Tibial nerve (tissue), 4 donors: ENCODE measurements at places on chromosomes 3 and 15.

- no peak for DNase-seq
These were observed 547.6 kb downstream of the FOXP1 start for GRCh38 chr3:71035886-71036285.

GRCh38 chr15:101137312-101137940, 114.4 kb downstream of the CHSY1 start:
- no peak for DNase-seq

DNA sequence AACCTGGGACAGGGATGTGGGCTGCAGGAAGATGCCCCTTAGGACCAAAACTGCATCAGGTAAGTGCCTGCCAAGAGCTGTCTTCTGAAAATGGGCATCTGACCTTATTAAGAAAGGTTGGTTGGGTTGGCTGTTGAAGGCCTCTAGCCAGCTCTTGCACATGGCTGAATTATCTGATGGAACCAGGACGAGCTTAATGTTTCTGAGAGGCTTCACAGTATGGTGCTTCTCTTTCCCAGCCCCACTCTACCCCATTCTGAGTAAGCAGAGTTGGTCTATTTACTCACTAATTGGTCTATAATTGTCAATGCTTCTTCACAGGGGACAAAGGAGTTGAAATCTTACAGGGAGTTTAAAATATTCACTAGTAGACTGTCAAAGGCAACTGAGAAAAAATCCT, 48.4 kb downstream of the DTWD1 start:
- DNase-seq: no peak

- no peak for DNase-seq
These were observed 121.6 kb upstream of the GRM7 start for GRCh38 chr3:6739288-6739687.

DNA sequence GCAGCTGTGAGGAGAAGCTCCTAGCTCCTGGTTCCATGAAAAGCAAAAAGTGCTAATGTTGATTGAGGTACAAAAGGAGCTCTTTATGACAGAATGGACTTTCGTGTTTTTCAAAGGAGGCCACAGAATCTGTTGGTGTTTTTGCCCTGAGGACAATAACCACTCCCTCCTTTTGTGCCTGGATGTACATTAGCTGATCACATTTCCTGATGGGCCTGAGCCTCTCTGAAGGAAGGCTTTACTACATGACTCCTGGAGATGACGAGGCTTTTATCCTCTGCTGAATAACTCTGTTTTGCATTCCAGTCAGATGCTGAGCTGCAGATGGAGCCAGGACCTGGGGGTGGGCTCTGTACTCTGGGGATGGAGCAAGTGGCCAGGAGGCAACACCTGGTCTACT, 301.9 kb downstream of the CACNA2D3 start:
- DNase-seq: no peak

- no peak for DNase-seq
These were observed 88.9 kb downstream of the TBC1D2B start for GRCh38 chr15:77988347-77989295.

DNA sequence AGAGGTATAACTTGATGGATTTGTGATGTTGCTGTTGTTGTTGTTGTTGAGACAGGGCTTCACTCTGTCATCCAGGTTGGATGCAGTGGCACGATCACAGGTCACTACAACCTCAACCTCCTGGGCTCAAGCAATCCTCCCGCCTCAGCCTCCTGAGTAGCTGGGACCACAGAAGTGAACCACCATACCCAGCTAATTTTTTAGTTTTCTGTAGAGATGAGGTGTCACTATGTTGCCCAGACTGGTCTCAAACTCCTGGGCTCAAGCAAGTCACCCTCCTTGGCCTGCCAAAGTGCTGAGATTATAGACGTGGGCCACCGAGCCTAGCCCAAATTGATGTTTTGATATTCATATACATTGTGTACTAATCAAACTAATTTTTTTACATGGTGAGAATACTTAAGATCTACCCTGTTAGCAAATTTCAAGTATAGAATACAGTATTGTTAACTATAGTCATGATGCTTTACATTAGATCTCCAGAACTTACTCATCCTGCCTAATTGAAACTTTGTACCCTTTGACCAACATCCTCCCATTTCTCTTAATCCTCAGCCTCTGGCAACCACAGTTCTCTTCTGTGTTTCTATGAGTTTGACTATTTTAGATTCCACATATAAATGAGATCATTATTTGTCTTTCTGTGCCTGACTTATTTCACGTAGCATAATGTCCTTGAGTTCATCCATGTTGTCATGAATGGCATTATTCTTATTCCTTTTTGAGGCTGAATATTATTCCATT, 23.2 kb downstream of the LMCD1 start:
- no peak for DNase-seq

- no peak for DNase-seq
These were observed 78.1 kb downstream of the MRPL46 start for GRCh38 chr15:88389120-88389519.

DNA sequence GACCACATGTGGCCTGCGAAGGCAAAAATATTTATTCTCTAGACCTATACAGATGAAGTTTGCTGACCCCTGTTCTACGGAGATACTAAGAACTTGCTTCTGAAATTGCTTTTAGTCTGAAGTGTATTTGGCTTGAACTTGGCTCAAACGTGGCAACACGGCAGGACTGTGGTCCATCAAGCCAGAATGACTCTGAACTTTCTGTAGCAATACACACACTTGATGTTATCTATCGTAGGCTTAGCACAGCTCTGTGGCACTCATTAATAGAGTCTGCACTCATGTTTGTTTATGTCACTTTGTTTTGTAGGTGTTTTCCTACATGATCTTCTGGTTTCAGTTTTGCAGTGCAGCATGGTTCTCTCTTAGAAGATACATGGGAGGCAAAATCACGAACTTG, 298.1 kb downstream of the ADAMTS17 start:
- DNase-seq: no peak

DNA sequence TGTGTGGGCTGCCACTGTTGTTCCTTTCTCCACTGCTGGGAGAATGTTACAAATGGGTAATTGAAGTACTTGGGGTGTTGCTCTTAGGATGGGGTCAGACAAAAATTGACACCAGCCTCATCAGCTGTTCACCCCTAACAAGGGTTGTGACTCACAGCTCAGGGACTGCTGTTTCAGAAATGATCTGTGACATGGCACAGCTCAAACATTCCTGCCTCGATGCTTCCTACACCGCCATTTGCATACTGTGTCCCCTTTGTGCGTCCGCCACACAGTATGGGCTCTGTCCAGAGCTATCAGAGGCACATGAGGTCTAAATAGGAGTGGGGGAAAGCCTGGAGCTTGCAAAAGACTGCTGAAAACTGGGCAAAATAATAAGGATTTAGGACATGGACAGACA, 43.9 kb downstream of the CCNL1 start:
- DNase-seq: no peak

DNA sequence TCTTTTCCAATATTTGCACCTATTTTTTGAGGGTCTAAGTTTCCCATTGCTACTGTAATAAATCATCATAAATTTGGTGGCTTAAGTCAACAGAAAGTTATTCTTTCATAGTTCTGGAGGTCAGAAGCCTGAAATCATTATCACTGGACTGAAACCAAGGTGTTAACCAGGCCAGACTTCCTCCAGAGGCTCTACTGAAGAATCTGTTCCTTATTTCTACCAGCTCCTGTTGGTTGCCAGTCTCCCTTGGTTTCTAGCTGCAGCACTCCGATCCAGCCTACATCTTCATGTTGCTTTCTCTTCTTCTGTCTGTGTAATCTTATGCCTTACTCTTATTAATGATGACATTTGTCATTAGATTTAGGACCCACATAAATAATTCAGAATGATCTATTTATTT, 22.0 kb upstream of the ARPP21 start:
- no peak for DNase-seq

DNA sequence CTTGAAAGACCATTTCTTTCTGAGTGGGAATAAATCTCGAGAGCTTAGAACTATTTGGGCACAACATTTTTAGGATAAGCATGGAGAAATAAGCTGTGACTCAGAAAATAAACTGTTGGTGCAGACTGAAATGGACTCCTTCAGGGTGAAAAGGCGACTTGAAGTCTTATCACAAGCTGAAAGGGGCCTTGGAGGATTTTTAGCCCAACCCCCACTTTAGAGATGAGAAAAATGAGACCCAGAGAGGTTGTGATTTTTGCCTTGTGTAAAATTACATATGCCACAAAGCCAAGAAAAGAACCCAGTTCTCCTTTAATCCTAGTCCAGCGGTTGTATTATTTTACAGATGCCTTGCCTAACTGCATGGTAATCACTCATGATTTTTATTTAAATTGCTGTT, 1.5 kb downstream of the ATP1B3 start:
- no peak for DNase-seq

- DNase-seq: no peak
These were observed 115.6 kb downstream of the ADAMTSL3 start for GRCh38 chr15:83769411-83769999.

GRCh38 chr3:14042680-14043079, 82.0 kb downstream of the CHCHD4 start:
- no peak for DNase-seq

DNA sequence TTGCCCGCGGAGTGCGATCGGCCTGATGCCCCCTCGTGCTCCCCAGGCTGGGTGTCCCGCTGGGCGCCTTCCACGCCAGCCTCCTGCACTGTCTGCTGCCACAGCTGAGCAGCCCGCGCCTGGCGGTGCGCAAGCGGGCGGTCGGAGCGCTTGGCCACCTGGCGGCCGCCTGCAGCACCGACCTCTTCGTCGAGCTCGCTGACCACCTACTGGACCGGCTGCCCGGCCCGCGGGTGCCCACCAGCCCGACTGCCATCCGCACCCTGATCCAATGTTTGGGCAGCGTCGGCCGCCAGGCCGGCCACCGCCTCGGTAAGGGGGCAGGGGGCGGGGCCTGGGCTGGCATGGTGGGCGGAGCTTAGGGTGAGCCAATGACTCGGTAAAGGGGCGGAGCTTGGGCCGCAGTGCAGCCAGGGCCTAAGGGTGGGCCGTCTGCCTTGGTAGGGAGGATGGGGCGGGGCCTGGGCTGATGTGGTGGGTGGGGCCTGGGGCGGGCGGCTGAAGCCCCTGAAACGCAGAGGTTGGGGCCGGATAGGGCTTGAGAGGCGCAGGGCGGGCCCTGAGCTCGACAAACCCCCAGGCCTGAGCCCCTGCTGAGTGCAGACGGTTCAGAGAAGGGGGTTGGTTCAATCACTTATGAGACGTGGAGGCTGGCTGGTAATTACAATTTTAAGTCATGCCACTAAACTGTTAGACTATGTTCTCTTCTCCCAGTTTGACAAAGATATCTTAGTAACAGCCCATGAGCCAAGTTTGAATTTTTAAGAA, 13.7 kb downstream of the CAND2 start:
- peak; percentile 99 for DNase-seq

GRCh38 chr3:37179144-37179967, 5.0 kb upstream of the LRRFIP2 start:
- no peak for DNase-seq

- DNase-seq: no peak
These were observed 5.0 kb downstream of the IFRD2 start for GRCh38 chr3:50287262-50287661.

DNA sequence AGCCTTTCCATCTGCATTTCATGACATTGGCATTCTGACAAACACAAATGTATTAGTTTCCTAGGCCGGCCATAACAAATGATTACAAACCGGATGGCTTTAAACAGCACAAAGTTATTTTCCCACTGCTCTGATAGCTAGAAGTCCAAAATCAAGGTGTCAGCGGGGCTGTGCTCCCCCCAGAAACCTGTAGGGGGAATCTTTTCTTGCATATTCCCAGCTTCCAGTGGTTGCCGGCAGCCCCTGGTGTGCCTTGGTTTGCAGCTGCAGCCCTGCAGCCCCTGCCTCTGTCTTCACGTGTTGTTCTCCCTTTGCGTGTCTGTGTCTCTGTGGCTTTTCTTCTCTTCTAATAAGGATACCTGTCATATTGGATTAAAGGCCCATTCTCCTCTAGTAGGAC, 79.0 kb upstream of the CDV3 start:
- DNase-seq: no peak

DNA sequence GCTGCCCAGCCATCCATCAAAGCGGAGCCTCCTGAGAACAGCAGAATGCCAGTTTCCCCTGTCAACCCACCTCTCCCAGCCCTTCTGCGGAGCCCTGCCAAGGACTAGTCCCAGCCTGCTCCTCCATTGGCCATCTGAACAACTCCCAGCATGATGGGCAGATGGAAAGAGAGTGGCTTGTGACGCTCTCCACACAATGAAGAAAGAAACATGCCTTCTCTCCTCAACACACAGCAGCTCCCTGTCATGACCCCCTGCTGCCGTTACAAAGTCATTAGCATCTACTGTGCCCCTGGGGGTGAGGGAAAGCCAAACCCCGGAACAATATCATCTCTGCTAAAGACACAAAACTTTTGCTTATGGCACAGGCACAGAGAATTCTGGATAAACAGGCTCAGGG, 33.6 kb downstream of the MECOM start:
- DNase-seq: no peak

DNA sequence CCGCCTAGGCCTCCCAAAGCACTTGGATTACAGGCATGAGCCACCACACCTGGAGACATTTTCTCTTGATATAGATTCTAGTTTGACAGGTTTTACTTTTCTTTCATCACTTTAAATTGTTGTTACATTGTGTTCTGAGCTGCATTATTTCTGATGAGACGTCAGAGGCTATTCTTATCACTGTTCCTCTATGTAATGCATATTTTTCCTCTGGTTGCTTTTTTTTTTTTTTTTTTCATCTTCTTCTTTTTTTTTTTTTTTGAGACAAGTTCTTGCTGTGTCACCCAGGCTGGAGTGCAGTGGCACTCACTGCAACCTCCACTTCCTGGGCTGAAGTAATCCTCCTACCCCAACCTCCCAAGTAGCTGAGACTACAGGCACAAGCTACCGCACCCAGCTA, 41.2 kb downstream of the TRA2B start:
- no peak for DNase-seq

DNA sequence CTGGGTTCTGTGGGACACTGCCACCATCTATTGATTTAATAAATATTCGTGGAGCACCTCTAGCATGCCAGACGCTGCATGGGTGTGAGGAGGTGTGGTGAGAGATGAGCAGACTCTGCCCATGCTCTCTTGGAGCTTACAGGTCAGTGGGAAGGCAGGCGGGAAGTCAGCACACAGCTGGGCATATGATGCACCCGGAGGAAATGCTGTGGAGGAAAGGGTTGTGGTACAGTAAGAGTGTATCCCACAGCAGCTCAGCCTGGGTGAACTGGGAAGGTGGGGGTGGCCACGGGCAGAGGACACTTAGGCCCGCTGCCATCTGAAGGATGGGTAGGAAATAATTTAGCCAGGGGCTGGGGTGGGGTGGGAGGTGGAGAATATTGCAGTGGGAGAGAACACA, 392.1 kb downstream of the CACNA2D3 start:
- no peak for DNase-seq

DNA sequence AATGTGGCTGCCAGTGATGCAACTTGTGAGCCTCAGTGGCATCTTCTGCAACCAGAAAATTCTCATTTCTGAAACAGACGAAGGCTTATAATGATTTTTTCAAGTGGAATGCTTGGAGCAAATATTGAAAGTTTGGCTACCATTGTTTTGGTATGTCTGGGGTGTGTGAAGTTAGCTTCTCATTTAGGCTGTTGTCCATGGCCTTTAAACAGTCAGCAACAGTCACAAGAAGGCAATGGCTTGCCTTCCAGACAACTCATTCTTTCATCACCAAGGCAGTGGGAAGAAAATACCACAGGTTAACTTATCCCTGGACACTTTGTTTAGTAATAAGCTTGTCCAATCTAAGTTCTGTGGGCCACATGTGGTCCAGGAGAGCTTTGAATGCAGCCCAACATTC, 4.7 kb upstream of the BNC1 start:
- no peak for DNase-seq
